Neural crest cell (in vitro differentiated cells): ENCODE measurements at places on chromosomes 4 and X. TPM values are rescaled to one million over a fixed set of nuclear protein-coding genes. Genes with fewer than 3 reads are reported as not detected.

DNA sequence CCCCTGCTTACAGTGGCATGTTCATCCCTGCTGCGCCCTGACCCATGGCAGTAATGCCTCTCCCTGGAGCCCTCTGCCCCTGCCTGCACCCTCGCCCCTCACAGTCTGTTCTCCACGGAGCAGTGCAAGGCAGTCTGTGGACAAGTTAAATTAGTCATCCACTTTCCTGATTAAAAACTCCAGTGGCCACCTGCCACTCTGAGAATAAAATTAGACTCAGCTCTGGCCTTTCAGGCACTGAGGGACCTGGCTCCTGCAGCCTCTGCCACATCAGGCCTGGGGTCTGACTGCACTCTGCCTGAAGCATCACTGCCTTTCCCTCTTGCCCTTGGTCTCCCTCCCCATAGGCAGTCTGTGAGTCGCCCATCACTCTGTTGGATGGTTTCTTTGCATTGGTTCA, 53.6 kb downstream of the GRK4 start:
- no peak overlapping the region for H3K27ac ChIP-seq
- no peak overlapping the region for H3K4me3 ChIP-seq
- no peaks in the 10 kb centered on the region for H3K36me3 ChIP-seq
- H3K4me1 ChIP-seq: peaks cover 6% of the 10 kb centered on the region

DNA sequence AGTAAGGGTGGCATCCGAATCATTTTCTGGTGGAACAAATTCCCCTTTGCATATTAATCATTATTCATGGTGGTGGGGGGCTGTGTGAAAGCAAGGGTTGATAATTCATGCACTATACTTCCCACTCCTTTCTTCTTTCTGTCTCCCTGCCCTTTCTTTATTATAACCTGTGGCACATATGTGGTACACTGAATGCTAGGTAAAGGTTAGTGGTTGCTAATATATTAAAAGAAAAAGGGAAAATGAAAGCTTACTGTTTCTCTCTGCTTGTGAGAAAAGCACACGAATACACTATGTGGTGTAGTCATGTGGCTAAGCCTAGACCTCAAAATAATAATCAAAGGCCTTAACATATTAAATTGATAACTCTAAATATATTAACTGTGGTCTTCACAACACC, 178.4 kb upstream of the RPS6KA3 start:
- peaks cover 4% of the 10 kb centered on the region for H3K27me3 ChIP-seq
- no peaks in the 10 kb centered on the region for H3K36me3 ChIP-seq
- no peak for DNase-seq
- no peak overlapping the region for H3K27ac ChIP-seq

DNA sequence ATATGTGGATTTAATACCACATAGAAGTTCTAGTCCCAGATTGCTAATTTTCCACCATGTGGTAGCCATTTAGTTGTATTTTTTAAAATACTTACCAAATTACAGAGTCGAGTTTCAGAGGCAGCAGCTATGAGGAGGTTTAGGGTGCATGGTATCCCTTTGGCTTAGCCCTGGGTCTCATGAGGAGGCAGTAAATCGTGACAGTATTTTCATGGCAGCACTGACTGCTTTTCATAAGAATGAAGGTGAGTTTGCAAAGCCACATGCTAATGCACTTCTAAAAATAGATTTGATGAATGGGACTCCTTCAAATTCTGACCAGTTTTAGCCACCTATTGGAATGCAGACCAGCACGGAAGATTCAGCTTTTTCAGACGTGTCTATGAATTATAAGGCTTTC, 114.0 kb upstream of the FRG1 start:
- H3K4me1 ChIP-seq: no peaks in the 10 kb centered on the region
- no peak for DNase-seq
- no peak overlapping the region for H3K4me3 ChIP-seq
- H3K27ac ChIP-seq: no peak overlapping the region
- H3K27me3 ChIP-seq: no peaks in the 10 kb centered on the region

STPG2 gene
- 0.21 and 0.23 TPM in 2 replicates for total RNA-seq

VSIG4 gene
- not detected in 2 replicates for total RNA-seq

DNA sequence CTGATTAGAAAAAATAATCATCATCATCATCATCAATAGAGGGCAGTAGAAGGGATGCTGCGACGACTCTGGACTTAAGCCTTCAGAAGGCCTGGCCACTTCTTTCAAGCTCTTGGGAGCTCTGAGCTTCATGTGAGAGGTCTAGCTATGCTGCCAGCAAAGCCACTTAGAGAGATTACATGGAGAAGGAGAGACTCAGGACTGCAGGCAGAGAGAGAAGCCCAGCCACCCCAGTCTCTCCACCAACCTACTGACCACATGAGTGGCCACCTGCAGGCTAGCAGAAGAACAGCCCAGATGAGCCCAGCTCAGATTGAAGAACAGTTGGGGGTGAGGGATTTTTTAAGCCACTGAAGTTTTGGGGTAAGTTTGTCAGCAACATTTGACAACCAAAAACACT, 17.1 kb upstream of the TMEM150C start:
- no peaks in the 10 kb centered on the region for H3K27me3 ChIP-seq
- H3K27ac ChIP-seq: no peak overlapping the region
- no peaks in the 10 kb centered on the region for H3K36me3 ChIP-seq

DNA sequence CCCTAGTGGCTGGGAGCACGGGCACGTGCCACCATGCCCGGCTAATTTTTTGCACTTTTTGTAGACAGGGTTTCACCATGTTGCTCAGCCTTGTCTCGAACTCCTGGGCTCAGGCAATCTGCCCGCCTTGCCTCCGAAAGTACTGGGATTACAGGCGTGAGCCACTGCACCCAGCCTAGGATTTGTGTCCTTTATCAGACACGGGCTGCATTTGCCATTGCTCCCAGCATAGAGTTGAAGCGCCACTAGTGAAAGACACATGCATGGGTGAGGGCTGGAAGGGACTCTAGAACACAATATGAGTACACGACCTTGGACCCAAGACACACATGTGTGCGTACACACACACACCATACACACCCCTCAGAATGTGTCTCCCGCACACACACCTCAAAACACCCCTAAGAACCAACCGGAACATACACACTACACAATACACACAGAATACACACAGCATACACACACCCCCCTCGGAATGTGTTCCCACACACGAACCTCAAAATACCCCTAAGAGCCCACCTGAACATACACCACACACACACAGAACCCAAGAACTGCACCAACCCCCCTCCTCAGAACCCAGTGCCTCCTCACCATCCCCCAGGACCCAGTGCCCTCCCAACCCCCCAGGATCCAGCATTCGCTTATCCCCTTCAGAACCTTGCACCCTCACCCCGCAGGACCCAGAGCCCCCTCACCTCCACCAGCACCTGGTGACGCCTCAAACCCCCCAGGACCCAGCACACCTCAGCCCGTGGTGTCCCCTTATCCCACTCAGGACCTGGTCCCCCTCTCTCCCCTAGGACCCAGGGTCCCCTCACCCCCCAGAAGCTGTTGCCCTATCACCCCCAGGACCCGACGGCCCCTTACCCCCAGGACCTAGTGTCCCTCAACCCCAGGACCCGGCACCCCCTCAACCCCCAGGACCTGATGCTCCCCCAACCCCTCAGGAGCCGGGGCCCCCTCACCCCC, 1.0 kb downstream of the TNIP2 start:
- H3K27me3 ChIP-seq: peaks cover 3% of the 10 kb centered on the region
- H3K4me3 ChIP-seq: peak overlapping the region; percentile 77
- H3K27ac ChIP-seq: no peak overlapping the region
- DNase-seq: no peak

DNA sequence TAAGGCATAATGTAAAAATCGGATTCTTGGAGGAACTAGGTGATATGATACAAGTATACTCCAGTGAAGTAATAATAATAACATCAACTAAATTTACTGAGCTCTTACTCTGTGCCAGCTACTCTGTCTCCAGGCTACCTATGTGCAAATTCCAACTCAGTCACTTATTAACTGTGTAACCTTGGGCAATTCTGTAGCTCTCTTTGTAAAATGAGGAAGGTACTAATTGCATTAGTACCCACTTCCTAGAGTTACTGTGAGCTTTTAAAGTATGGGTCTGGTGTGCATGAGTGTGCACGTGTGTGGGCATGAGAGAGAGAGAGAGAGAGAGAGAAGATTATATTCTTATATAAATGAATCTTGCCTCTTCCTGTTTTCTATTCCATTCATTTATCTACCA, 169.9 kb downstream of the KCNIP4 start:
- H3K27ac ChIP-seq: no peak overlapping the region
- H3K4me3 ChIP-seq: no peak overlapping the region
- no peak for DNase-seq

RAB40A gene
- total RNA-seq: 0.34 and 0.70 TPM in 2 replicates

SLC16A2 gene
- total RNA-seq: 17.8 and 19.8 TPM in 2 replicates

DNA sequence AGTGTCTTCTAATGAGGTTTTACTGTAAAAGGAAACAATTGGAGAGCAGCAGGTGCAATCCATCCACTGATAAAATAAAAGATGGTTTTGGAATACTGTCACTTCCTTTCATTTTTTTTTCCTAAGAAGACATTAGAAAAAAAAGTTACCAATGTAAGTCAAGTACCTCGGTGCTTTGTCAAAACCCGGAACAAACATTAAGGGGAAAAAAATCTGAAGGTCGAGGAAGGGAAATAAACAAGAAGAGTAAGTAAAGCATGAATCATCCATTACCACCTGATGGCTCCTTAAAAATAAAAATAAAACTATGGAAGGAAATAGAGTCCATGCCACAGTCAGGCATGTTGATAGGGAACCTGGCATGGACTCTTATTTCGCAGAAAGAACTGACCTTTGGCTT, 15.3 kb upstream of the XPNPEP2 start:
- peaks cover 3% of the 10 kb centered on the region for H3K27me3 ChIP-seq
- no peak for DNase-seq
- no peak overlapping the region for H3K27ac ChIP-seq
- H3K4me1 ChIP-seq: no peaks in the 10 kb centered on the region
- H3K36me3 ChIP-seq: no peaks in the 10 kb centered on the region

GRCh38 chrX:133575501-133576136, 160.3 kb upstream of the GPC4 start:
- DNase-seq: no peak
- H3K27me3 ChIP-seq: no peaks in the 10 kb centered on the region
- H3K4me1 ChIP-seq: no peaks in the 10 kb centered on the region
- no peak overlapping the region for H3K4me3 ChIP-seq
- no peaks in the 10 kb centered on the region for H3K36me3 ChIP-seq

GRCh38 chrX:129769467-129770154, 10.1 kb upstream of the SASH3 start:
- H3K27me3 ChIP-seq: no peaks in the 10 kb centered on the region
- DNase-seq: no peak
- H3K27ac ChIP-seq: no peak overlapping the region
- no peaks in the 10 kb centered on the region for H3K36me3 ChIP-seq
- no peak overlapping the region for H3K4me3 ChIP-seq

GRCh38 chr4:17368408-17368807, 143.5 kb downstream of the QDPR start:
- H3K4me3 ChIP-seq: no peak overlapping the region
- H3K36me3 ChIP-seq: no peaks in the 10 kb centered on the region
- DNase-seq: no peak
- H3K27me3 ChIP-seq: no peaks in the 10 kb centered on the region

DNA sequence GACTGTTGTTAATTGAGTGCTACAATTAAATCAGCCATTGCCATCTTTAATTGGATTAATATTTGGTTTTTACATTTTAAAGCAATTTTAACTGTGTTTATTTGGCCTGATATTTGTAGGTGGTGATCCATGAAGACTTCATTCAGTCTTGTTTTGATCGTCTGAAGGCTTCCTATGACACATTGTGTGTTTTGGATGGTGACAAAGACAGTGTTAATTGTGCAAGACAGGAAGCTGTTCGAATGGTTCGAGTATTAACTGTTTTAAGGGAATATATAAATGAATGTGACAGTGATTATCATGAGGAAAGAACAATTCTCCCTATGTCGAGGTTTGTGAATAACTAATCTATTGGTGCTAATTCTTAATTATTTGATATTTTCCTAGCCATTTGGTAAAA, 82.6 kb downstream of the USP9X start:
- no peak overlapping the region for H3K4me3 ChIP-seq
- no peaks in the 10 kb centered on the region for H3K4me1 ChIP-seq
- H3K27me3 ChIP-seq: no peaks in the 10 kb centered on the region
- peaks cover 13% of the 10 kb centered on the region for H3K36me3 ChIP-seq
- DNase-seq: no peak
- no peak overlapping the region for H3K27ac ChIP-seq

DNA sequence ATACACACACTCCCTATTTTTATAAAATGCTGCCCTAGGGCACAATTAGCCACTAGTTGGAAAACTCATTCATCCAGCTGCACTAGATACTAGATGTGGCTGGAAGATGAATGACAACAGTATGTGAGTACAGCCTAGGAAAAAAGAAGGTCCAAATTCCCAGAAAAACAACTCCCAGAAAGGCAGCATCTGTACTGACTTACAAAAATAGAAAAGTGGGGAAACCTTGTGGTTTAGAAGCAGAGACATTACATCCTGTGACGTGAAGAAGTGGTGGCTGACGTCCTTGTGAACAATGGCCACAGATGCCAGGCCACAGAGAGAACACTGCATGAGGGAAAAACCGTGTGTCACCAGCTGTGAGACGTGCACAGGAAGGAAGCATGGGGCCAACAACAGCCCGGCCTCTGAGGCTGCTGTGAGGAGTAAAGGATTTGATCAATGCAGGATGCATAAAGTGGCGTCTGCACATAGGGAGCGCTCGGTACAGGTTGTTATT, 81.2 kb downstream of the SPRY1 start:
- peak overlapping the region; percentile 63 for H3K27ac ChIP-seq
- H3K4me1 ChIP-seq: peaks cover 37% of the 10 kb centered on the region
- DNase-seq: no peak
- H3K36me3 ChIP-seq: no peaks in the 10 kb centered on the region
- peak overlapping the region; percentile 19 for H3K4me3 ChIP-seq
- H3K27me3 ChIP-seq: no peaks in the 10 kb centered on the region
